Bronchial epithelial cell (primary cell): ENCODE measurements at places on chromosomes 13 and 19.

DNA sequence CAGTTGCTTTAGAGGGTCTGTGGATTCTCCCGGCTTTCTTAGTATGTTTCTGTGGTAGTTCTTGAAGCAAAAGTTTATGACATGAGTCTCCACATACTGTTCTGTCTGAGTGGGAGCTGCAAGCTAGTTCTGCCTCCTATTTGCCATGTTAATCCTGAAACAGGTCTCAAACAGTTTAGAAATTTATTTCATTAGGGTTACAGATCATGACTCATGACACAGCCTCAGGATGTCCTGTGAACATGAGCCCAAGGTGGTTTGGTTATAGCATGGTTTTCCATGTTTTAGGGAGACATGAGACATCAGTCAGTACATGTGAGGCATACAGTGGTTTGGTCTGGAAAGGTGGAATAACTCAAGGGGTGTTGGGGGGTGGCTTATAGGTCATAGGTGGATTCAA is 77.5 kb downstream of the FNDC3A start:
- peak; percentile 39 for DNase-seq

- DNase-seq: no peak
Measured at GRCh38 chr19:53823380-53824120, 564 bp downstream of the NLRP12 start.

- DNase-seq: no peak
Measured at GRCh38 chr19:57071444-57071843, 48.3 kb upstream of the USP29 start.

DNA sequence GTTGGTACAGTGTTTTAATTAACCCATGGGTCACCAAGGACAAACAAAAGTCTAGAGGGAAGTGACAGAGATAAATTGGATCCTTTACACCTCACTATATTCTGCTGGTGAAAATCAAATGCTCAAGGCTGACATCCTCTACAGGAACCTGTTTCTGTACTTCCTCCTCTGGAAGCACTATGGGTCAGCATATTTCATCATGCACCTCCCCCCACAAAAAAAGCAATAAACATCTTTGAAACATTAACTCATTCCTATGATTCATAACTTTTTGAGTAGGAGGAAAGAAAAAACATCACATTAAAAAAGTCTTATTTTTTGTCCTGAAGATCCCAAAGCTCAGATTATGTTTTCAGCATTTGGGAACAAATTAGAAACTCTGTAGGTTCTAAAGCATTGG is 588.3 kb upstream of the SGCG start:
- DNase-seq: peak; percentile 29

- DNase-seq: no peak
Measured at GRCh38 chr13:92255526-92255925, 857.1 kb downstream of the GPC5 start.

- no peak for DNase-seq
Measured at GRCh38 chr19:30245401-30246039, 126.7 kb upstream of the ZNF536 start.

DNA sequence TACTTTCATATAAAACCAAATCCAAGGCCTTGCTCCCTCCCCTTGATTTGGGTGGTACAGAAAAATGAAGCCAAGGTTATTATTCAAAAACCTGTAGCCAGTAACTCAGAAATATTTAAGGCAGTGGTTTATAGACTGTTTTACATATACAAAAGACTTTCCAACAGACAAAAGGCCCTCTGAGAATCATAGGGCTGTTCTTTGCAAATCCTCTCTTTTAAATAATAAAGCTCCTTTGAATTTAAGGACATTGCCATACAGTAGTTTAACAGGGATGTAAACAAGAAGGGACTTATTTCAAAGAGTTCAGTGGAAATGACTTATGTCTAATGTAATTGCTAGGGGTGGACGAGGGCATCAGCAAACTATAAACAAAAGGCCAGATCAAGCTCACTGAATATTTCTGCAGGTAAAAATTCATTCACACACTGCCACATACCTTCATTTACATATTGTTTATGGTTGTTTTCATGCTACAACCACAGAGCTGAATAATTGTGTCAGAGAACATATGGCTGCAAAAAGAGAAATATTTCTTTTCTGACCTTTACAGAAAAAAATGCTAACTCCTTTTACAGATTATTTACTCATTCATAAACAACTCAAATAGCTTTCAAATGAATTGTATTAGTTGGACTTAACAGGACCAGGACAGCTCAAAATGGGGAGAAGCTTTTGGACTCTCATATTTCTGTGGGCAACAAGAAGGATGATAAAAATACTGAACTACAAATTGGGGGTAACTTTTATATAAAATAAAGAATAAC is 665.6 kb downstream of the SLITRK1 start:
- DNase-seq: no peak

DNA sequence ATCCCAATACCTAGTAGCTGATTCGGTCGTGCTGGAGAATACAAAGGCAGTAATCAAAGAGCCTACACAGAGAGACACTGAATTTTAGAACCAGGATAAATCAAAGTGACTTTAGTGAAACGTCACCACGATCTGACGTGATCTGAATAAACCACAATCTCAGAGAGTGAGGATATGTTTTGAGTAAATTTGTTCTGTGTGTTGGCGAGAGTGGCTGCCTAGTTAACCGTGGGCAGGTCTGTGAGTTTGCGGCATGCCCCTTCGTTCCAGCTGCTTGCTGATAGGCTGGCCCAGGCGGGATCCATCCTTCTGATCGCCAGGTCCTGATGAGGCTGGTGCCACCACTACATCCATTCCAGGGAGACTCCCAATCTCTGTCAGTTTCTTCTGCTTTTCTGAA is 40.4 kb downstream of the LRCH1 start:
- no peak for DNase-seq

- no peak for DNase-seq
Measured at GRCh38 chr19:28414748-28415147, 798.2 kb downstream of the UQCRFS1 start.

- DNase-seq: no peak
Measured at GRCh38 chr13:58655086-58655485, 1023.5 kb downstream of the PCDH17 start.

- no peak for DNase-seq
Measured at GRCh38 chr13:71672512-71672911, 194.5 kb downstream of the DACH1 start.

DNA sequence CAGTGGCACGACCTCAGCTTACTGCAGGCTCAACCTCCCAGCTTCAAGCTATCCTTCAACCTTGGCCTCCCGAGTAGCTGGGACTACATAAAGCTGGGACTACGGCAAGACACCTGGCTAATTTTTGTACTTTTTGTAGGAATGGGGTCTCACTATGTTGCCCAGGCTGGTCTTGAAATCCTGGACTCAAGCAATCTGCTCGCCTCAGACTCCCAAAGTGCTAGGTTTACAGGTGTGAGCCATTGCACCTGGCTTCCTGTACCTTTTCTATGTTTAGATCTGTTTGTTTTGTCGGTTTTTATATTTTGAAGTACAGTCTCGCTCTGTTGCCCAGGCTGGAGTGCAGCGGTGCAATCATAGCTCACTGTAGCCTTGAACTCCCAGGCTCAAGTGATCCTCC is 17.5 kb upstream of the TICAM1 start:
- no peak for DNase-seq

DNA sequence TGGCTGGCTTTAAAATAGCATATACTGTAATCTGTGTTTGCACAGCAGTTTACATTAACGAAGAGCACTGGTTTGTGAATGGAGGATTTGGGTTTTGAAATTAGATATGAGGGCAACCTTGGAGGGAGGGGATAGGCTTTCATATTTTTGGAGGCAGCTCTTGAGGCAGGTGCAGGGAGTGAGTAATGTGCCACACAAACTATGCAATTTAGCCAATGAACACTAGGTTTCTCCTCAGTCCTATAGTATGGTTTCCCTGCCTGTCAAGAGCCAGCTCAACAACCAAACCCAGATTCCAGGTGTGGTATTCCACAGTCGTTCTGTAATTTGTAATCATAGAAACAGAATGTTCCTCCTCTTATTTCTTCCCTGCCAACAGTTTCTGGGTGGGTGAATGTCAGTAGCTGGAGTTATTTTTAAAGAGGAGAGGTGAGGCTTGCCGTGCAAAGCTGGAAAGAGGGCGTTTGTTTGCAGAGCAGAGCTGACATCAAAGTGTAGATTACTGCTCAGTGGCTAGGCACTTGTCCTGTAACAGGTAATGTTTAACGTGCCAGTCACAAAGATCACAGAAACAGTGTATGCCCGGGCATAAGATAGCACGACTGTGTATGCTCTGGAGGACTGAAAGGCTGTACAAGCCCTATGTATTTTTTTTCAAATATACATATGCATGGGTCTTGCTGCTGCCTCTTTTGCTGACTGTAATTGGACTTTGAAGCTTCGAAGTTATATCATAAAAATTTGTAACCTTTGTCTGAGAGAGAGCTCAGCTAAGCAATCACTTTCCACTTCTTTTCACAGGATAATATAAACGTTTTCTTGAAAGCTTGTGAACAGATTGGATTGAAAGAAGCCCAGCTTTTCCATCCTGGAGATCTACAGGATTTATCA is 124.2 kb downstream of the LMO7 start:
- peak; percentile 93 for DNase-seq

DNA sequence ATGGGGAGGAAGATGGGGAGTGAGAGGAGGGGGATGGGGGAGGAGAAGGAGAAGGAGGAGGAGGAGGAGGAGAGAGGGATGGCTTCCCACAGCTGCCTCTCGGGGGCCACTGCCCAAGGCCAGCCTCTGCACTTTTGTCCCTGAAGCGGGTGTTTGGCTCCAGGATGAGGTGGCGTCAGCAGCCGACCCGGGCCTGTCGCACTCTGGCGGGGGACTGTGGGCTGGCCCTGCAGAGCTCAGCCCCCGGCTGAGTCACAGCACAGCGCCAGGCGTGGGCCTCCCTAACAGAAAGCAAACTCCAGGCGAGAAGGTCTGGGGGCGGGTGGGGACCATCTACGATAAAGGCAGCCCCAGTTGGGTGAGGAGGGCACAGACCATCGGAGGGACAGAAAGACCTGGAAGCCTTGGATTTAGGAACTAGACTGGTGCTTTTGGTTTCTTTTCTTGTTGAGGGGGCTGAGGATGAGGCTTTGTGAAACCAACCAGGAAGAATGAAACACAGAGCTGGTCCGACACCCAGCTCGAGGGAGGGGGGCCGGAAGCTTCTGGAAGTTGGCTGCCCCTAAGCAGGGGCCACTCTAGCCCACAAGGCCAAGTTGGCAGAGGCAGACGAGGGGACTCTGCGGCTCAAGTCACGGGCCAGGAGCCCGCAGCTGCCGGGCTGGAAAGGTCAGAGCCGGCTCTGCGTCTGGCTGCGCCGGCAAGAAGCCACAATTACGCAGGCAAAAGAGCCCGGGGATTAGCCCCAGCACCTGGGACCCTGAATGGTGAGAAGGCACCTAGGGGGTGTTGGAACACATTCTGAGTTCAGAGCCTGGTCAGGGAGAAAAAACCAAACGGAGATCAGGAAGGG is 18.2 kb downstream of the LSM4 start:
- peak; percentile 46 for DNase-seq

GRCh38 chr13:71797517-71797916 is 69.5 kb downstream of the DACH1 start:
- no peak for DNase-seq

DNA sequence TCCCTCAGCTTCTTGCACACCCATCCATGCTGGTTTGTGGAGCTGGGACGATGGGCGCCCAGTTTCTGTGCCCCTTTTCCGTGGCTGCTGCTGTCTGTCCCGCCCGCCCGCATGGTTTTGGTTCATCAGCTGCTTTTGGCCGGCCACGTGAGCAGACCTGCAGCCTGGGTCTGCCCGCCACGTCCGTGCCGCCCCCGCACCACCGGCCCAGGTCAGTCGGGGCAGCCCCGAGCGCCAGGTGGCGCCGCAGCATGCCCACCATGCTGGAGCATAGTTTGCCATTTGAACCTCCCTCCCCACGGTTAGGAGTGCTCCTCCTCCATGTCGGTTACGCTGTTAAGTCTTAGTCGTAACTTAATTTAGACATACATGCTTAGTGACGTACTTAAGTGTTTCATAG is 15.3 kb upstream of the RPS15 start:
- DNase-seq: no peak

DNA sequence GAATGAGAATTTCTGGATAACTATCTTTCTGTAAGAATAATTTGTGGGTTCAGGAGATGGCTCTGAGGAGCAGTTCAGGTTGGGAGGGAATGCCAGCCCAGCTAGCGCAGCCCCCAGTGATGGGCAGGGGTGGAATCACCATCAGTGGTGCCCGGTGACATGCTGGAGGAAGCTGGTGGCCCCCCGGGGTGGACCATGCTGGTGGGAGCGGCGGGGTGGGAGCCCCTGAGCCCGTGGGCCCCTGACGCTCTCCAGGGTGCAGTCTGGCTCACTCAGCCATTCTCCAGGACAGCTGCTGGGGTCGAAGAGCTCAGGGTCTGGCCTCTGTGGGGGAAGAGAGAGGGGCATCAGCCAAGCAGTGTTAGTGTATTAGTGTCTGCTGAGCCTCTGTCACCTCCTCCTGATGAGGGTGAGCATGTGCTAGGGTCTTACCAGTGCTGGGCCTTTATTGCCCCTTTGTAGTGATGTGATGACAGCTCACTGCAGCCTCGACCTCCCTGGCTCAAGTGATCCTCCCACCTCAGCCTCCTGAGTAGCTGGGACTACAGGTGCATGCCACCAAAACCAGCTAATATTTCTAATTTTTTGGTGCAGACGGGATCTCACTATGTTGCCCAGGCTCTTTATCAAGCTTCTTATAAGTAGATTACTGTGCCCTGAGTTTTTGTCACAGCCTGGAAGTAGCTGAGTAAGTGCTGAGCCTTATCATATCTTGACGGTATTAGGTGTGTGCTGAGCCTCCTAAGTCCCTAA is 10.4 kb downstream of the HIPK4 start:
- no peak for DNase-seq
